ENCODE measurements at places on chromosomes 5 and 9. TPM values are rescaled to one million over a fixed set of nuclear protein-coding genes. Genes with fewer than 3 reads are reported as not detected.
A peak's percentile ranks its signal among the peaks of the same experiment; 100 is the strongest.

GRCh38 chr5:155759252-155759651, 567.7 kb upstream of the SGCD start:
- no peak overlapping the region for H3K4me3 ChIP-seq
- no peaks in the 10 kb centered on the region for H3K27me3 ChIP-seq
- no peak for DNase-seq
- H3K27ac ChIP-seq: no peak overlapping the region
- H3K36me3 ChIP-seq: no peaks in the 10 kb centered on the region

GRCh38 chr9:111925017-111925770, 28.6 kb downstream of the UGCG start:
- H3K36me3 ChIP-seq: peaks cover 73% of the 10 kb centered on the region
- H3K27ac ChIP-seq: no peak overlapping the region
- DNase-seq: no peak
- H3K4me3 ChIP-seq: no peak overlapping the region

PDE6A gene
- not detected for total RNA-seq

DNA sequence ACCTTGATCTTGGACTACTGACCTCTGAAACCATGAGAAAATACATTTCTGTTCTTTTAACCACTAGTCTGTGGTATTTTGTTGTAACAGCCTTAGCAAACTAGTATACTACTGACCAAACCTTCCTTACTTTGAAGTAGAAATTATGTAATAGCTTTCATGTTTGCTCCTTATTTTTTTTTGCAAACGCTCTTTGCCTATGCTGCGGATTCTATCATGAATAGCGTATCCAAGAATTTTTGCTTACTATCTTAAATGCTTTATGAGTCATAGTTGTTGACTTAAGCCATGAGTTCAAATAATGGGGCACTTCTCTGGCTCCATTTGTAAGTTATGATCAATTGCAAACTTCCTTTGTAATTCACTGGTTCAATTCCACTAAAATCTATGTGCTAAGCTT, 154.8 kb upstream of the CYLC2 start:
- no peaks in the 10 kb centered on the region for H3K4me1 ChIP-seq
- no peaks in the 10 kb centered on the region for H3K27me3 ChIP-seq
- DNase-seq: no peak
- no peaks in the 10 kb centered on the region for H3K36me3 ChIP-seq

C1QTNF2 gene
- total RNA-seq: 5.7 TPM

GRCh38 chr9:91730806-91731205, 219.2 kb downstream of the ROR2 start:
- DNase-seq: no peak
- H3K4me3 ChIP-seq: no peak overlapping the region
- no peaks in the 10 kb centered on the region for H3K27me3 ChIP-seq
- no peak overlapping the region for H3K27ac ChIP-seq
- no peaks in the 10 kb centered on the region for H3K36me3 ChIP-seq
- peaks cover 8% of the 10 kb centered on the region for H3K4me1 ChIP-seq

DNA sequence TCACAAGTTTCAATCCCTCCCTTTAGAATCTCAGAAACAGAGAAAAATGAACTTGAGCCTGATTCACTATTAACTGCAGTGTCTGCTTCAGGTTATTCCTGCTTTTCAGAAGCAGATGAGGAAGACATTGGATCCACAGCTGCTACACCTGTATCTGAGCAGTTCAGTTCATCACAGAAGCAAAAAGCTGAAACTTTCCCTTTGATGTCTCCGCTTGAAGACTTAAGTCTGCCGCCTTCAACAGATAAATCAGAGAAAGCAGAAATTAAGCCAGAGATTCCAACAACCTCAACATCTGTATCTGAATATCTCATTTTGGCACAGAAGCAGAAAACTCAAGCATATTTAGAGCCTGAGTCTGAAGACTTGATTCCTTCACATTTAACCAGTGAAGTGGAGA, 42.1 kb downstream of the CMYA5 start:
- DNase-seq: no peak
- H3K36me3 ChIP-seq: no peaks in the 10 kb centered on the region
- H3K4me1 ChIP-seq: no peaks in the 10 kb centered on the region
- no peak overlapping the region for H3K4me3 ChIP-seq
- H3K27ac ChIP-seq: no peak overlapping the region
- peaks cover 17% of the 10 kb centered on the region for H3K27me3 ChIP-seq

TEX48 gene
- not detected for total RNA-seq

- H3K36me3 ChIP-seq: no peaks in the 10 kb centered on the region
- no peak overlapping the region for H3K4me3 ChIP-seq
- H3K27ac ChIP-seq: no peak overlapping the region
- no peaks in the 10 kb centered on the region for H3K27me3 ChIP-seq
Measured at GRCh38 chr9:16321461-16322119, 548.9 kb downstream of the BNC2 start.

IL3 gene
- not detected for total RNA-seq

- DNase-seq: peak; percentile 25
- H3K27me3 ChIP-seq: no peaks in the 10 kb centered on the region
- H3K4me1 ChIP-seq: no peaks in the 10 kb centered on the region
- H3K4me3 ChIP-seq: peak overlapping the region; percentile 66
Measured at GRCh38 chr9:34179213-34180136, 632 bp downstream of the UBAP1 start.

GRCh38 chr9:123049589-123050222, 16.2 kb downstream of the GPR21 start:
- H3K4me1 ChIP-seq: peaks cover under 1% of the 10 kb centered on the region
- peaks cover under 1% of the 10 kb centered on the region for H3K36me3 ChIP-seq
- no peak for DNase-seq
- H3K27ac ChIP-seq: no peak overlapping the region

- H3K27me3 ChIP-seq: no peaks in the 10 kb centered on the region
- DNase-seq: no peak
- peaks cover 11% of the 10 kb centered on the region for H3K36me3 ChIP-seq
- H3K4me1 ChIP-seq: peaks cover 15% of the 10 kb centered on the region
- H3K27ac ChIP-seq: no peak overlapping the region
Measured at GRCh38 chr9:127875306-127875966, 2.0 kb downstream of the AK1 start.

DNA sequence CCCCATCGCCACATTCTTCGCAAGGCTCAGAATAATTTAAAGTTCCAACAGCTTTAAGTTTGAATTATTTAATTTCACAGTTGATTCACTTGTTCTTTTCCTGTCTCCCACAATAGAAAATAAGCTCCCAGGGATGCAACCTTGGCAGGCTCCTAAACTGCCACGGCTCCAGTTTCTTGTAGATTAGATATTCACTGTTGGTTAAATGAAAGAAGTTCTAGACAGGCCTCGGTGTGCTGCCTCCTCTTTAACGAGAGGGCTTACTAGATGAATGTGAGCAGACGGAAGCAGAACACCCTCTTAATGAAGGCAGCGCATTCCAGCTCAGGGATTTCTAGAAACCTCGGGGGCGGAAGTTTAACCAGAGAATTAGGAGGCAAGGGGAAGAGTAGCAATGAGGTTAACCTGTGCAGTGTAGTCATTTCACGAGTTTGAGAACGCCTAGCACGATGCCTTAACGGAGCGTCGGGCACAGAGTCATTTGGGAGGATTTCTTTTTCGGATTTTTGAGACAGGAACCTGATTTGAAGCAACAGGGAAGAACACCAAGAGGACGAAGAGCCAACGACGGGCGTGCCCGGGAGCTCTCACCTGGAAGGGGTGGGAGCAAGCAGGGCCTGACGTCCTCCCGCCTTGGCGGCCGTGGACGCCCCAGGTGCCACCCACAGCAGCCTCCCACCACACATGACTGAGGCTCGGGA, 637 bp upstream of the SMC5 start:
- H3K36me3 ChIP-seq: peaks cover 40% of the 10 kb centered on the region
- peak overlapping the region; percentile 81 for H3K27ac ChIP-seq
- H3K4me3 ChIP-seq: peak overlapping the region; percentile 67
- DNase-seq: no peak

DNA sequence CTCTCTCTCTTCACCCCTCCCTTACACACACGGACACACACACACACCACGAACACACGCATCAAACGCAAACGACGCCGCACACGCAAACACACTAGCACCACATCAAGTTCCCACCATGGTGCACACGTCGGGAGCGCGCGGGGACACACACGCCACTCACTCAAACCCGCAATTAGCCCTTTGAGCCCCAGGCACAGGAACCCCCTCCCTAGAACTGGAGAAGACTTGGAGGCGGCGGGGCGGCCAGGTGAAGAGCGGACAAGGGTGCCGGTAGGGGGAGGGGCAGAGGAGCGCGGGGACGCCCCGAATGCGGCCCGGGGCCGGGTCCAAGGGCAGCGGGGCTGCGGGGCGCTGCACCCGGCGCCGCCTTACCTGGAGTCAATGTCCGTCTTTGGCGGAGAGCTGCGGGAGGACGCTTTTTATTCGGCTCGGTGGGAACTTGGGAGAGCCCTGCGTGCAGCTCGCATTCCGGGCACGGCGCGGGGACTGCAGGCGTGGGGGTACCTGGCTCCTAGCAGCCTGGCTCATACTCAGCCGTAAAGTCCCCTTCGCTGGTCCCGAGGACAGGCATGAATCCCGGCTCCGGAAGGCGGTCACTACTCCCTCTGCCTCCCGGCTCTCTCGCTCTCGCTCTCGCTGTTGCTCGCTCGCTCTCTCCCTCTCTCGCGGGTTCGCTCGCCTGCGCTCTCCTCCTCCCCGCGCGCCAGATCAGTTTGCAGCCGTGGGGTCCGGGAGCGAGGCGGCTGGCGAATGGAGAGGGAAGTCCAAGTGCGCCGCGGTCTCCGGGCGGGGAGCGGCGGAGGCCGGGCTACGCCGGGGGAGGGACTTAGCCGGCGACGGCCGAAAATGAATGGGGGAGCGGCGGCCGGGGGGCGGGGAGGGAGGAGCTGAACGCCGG, at the start of gene BRINP1:
TSS of gene BRINP1 (minus strand) at position 755 of the 901 bp plus-strand sequence. CDS start 56,080 bp downstream, outside the sequence.
- H3K27ac ChIP-seq: no peak within 1 kb of the TSS
- no peak within 1 kb of the TSS for H3K4me3 ChIP-seq
- DNase-seq: no peak
- no peaks in the 10 kb centered on the region for H3K4me1 ChIP-seq
- no peaks in the 10 kb centered on the region for H3K27me3 ChIP-seq

NDUFB6 gene
- 70.3 TPM for total RNA-seq

PCDHB12 gene
- total RNA-seq: 6.2 TPM

ZFP37 gene
- 0.31 TPM for total RNA-seq

INSL4 gene
- 0.81 TPM for total RNA-seq

SAXO1 gene
- not detected for total RNA-seq

RNF183 gene
- not detected for total RNA-seq

AGXT2 gene
- not detected for total RNA-seq

GRCh38 chr9:68685770-68686169, 19.3 kb upstream of the PIP5K1B start:
- no peak overlapping the region for H3K27ac ChIP-seq
- H3K4me3 ChIP-seq: no peak overlapping the region
- no peaks in the 10 kb centered on the region for H3K4me1 ChIP-seq
- H3K27me3 ChIP-seq: no peaks in the 10 kb centered on the region
- no peaks in the 10 kb centered on the region for H3K36me3 ChIP-seq

DNA sequence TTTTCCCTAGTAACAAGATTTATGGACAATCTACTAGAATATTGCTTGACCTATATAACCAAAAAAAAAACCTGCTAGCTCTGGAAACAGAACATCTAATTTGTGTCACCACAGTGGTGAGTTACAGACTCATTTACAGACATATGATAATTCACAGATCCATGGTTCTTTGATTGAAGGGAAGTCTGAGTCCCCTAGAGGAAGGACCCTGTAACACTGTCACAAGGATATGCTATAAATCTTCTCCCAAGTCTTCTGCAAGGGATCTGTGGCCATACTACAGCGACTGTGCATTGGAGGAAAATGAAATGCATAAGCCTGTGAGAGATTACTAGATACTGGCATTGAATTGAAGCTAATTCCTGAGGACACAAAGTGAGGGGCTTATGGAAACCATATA, 630.6 kb upstream of the SGCD start:
- H3K4me1 ChIP-seq: no peaks in the 10 kb centered on the region
- DNase-seq: no peak
- no peak overlapping the region for H3K4me3 ChIP-seq
- no peaks in the 10 kb centered on the region for H3K36me3 ChIP-seq

EQTN gene
- not detected for total RNA-seq

- no peak overlapping the region for H3K4me3 ChIP-seq
- H3K36me3 ChIP-seq: no peaks in the 10 kb centered on the region
- no peak overlapping the region for H3K27ac ChIP-seq
- no peak for DNase-seq
- H3K4me1 ChIP-seq: peaks cover 14% of the 10 kb centered on the region
- no peaks in the 10 kb centered on the region for H3K27me3 ChIP-seq
Measured at GRCh38 chr9:98451576-98451975, 196.1 kb upstream of the TBC1D2 start.

GRCh38 chr5:120631611-120632010, 167.5 kb downstream of the PRR16 start:
- no peaks in the 10 kb centered on the region for H3K36me3 ChIP-seq
- no peak overlapping the region for H3K4me3 ChIP-seq
- H3K27ac ChIP-seq: no peak overlapping the region
- no peak for DNase-seq
- H3K27me3 ChIP-seq: no peaks in the 10 kb centered on the region

- no peak for DNase-seq
- no peaks in the 10 kb centered on the region for H3K4me1 ChIP-seq
- no peak overlapping the region for H3K27ac ChIP-seq
- no peaks in the 10 kb centered on the region for H3K36me3 ChIP-seq
- H3K4me3 ChIP-seq: no peak overlapping the region
Measured at GRCh38 chr9:115746496-115746895, 407.1 kb upstream of the PAPPA start.

WNK2 gene
- not detected for total RNA-seq

PKN3 gene
- total RNA-seq: 13.6 TPM

GRCh38 chr5:149732324-149733128, 2.4 kb downstream of the PPARGC1B start:
- H3K4me1 ChIP-seq: peaks cover 24% of the 10 kb centered on the region
- H3K27me3 ChIP-seq: peaks cover 72% of the 10 kb centered on the region
- no peaks in the 10 kb centered on the region for H3K36me3 ChIP-seq
- H3K4me3 ChIP-seq: no peak overlapping the region
- no peak overlapping the region for H3K27ac ChIP-seq

DNA sequence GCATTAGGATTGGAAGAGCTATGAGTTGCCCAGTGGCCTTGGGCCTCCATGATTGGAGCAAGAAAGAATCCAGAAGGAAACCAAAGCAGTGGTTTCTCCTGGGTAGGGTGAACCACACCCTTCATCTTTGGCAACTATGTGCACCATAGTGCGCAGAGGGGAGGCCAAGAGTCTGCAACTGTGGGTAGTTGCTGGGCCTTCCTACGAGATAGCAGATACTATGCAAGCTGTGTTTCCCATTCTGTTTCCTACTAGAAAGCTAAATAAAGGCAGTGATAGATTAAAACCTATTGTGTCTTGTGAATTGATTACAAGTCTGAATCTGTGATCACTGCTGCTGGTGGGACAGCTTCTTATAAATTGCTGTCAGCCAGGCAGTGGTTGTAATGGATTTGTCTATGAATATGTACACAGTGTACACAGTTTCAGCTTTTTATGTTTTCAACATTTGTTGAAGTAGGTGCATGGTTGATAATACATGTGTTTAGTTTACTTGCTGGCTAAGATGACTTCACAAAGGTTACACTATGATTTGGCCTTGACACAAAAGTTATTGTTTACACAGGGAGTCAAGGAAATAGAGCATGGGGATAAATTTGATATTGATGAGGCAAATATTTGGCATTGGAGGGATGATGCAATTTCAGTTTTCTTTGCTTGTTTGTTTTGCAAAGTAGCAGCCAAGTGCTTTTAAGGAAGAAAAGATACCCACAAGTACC, 23.7 kb upstream of the PDE8B start:
- peaks cover 4% of the 10 kb centered on the region for H3K27me3 ChIP-seq
- DNase-seq: no peak
- H3K27ac ChIP-seq: no peak overlapping the region

BDP1 gene
- 24.6 TPM for total RNA-seq

- peak overlapping the region; percentile 98 for H3K27ac ChIP-seq
- H3K36me3 ChIP-seq: no peaks in the 10 kb centered on the region
- H3K4me3 ChIP-seq: no peak overlapping the region
- no peaks in the 10 kb centered on the region for H3K27me3 ChIP-seq
- peak; percentile 98 for DNase-seq
- peaks cover 65% of the 10 kb centered on the region for H3K4me1 ChIP-seq
Measured at GRCh38 chr5:56279979-56280378, 46.8 kb upstream of the ANKRD55 start.

All from SJSA1 (cell line).